ENCODE measurements at places on chromosomes 13 and 19.
A peak's percentile ranks its signal among the peaks of the same experiment; 100 is the strongest.

- no peak for DNase-seq
These were observed 48.4 kb downstream of the AKAP11 start for GRCh38 chr13:42320375-42320787.

DNA sequence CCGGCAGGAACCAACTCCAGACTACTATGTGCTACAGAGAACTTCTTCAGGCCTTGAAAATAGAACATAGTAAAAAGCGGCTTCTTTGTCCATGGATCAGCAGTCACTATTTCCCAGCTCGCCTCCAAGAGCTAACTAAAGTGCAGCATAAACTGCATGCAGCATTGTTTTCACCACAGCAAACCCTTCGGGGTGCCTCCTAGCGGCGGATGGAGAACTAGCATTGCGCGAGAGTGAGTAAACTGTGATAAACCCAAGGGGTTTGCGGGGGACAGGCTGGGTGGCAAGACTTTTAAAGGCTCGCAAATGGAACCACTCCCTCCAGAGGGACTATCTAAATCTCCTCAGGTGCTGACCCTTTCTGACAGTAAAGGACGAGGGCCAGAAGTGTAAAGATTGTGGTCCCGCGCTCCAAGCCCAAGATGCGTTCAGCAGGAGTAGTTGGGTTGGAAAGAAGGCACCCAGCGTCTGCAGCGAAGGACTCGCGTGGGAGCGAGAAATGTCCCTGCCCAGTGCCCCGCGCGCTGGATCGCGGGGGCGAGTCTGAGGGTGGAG, 21.5 kb upstream of the SGCG start:
- peak; percentile 53 for DNase-seq

DNA sequence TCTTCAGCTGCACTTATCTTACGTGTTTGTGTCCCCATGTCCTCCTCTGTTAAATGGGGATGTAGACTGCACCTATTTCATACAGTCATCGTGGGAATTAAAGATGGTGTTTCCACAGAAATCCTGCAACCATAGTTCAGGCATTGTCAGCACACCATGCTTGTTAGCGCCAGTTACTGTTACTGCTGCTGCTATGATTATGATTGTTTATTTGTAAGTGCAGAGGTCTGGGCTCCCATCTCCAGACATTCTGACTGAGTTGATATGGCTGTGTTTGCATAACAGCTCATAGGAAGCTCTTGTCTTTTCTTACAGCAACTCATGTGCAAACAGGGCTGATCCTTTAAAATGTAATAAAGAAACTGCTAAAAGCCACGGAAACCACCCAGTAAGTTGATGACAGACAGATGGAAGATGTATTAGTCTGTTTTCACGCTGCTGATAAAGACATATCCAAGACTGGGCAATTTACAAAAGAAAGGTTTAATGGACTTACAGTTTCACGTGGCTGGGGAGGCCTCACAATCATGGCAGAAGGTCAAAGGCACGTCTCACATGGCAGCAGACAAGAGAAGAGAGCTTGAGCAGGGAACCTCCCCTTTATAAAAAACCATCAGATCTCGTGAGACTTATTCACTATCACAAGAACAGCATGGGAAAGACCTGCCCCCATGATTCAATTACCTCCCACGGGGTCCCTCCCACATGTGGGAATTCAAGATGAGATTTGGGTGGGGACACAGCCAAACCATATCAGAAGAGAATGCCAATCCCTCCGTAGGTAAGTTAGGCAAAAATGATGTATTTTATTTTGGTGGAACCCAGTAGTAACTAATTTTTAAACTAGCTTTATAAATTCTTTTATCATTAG, 1.6 kb downstream of the ZSCAN5A start:
- no peak for DNase-seq

DNA sequence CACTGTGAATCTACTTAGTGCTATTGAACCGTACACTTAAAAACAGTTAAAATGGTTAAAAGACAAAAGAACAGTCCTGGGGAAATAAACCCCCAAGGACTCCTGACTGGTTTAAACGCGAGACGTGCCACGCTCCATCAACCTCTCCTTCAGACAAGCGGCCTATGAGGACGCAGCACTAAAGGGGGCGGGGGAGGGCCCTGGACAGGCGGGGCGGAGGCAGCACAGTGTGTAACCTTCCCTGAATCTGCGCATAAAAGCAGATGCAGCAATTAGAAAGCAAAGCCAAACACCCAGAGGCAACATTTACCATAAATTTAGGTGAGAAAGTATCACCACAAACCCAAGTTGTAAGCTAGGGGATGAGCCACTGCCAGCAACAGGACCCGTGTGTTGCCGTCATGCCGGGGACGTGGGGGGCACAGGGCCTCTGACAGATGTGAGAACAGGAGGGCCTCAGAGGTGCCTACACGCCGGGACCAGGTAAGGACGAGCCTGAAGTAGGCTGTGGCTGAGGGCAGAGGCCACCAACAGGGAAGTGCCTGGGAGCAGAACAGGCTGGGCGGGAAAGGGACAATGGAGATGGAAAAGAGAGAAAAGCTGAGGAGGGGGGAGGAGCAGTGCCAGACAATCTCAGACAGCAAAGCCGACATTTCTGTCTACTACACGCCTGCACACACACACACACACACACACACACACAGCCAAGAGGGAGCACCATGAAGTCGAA, 15.3 kb upstream of the ADPRHL1 start:
- no peak for DNase-seq

GRCh38 chr19:39157275-39157996, 31.9 kb downstream of the PAK4 start:
- no peak for DNase-seq

GRCh38 chr19:2240881-2241760, 4.5 kb downstream of the SF3A2 start:
- DNase-seq: no peak

GRCh38 chr19:29476528-29476927, 49.3 kb upstream of the VSTM2B start:
- DNase-seq: no peak

- no peak for DNase-seq
These were observed 4.8 kb downstream of the SOX21 start for GRCh38 chr13:94707400-94708021.

GRCh38 chr13:83829810-83830209, 52.5 kb downstream of the SLITRK1 start:
- no peak for DNase-seq

GRCh38 chr13:99258210-99258860, at the start of gene GPR18:
TSS of gene GPR18 (minus strand) at chr13:99258379. CDS start at chr13:99255872, 2,507 bp downstream.
- DNase-seq: no peak

GRCh38 chr19:46959894-46960556, 59.6 kb upstream of the NPAS1 start:
- no peak for DNase-seq

DNA sequence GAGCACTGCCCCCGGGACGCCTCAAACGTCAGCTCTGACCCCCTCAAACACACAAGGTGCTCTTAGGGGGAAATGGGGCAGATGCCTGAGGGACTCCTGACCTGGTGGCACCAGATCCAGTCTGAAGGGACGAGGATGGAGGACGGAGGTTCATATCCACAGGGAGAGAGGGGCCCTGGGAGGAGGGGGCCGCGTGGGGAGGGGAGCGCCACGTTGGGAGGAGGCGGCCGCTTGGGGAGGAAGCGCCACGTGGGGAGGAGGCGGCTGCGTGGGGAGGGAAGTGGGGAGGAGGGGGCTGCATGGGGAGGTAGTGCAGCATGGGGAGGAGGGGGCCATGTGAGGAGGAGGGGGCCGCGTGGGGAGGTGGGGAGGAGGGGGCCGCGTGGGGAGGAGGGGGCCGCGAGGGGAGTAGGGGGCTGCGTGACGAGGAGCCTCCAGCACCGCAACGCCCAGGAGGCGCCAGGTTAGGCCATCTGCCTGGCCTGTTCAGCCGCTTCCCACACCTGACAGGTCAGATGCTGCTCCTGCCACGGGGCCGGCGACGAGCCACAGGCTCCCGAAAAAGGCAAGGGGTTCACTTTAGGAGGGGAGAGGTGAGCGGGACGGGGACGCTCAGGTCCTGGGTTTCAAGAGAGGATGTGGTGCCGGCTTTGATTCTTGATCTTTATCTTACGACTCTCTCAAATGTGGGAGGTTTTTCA, 36.7 kb upstream of the C13orf46 start:
- no peak for DNase-seq

DNA sequence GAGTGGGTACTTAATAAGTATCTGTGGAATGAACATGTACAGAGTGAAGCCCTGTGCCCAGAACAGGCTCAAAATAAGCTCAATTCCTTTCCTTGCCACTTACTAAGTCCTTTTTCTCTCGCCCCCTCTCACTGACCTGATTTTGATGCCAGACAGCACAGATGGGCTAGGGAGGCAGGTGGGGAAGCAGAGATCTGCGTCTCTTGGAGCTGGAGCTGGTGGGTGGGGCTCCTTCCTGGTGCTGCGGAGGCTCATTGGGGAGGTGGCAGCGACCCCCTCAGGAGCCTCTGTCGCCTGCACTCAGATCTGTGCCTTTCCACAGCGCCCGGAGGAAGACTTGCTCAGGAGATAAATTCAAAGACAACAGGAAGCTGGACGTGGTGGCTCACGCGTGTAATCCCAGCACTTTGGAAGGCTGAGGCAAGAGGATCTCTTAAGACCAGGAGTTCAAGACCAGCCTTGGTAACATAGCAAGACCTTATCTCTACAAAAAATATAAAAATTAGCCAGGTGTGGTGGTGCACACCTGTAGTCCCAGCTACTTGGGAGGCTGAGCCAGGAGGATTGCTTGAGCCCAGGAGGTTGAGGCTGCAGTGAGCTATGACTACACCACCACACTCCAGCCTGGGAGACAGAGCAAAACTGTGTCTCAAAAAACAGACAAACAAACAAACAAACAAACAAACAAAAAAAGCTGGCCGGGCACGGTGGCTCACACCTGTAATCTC, 14.6 kb downstream of the AKT2 start:
- DNase-seq: no peak

DNA sequence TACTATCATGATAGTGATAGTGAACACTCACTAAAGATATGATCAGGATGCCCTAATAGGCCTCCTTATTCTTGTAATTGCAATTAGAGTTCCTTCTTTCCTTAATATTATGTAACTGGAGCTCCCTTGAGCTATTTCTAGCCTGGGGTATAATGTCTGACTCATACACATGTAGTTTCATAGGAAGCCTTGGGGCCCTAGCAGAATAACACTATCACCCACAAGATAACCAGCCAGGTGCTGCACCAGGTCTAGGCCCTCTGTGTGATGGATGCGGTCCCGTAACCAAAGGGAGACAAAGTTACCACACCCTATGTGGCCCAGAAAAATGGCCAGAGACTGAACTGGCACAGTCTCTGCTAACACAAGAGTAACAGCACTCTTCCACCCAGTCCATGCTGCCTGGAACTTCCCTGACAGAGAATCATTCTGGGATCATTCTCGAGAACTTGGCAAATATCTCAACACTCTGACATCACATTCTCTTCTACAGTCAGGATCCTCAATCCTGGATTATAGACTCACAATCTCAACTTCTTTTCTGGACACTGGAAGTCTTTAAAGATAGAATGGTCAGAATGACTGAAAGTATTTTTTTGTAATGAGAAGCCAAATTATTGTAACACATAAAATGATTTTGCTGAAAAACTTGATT, 32.6 kb upstream of the IGFL4 start:
- no peak for DNase-seq

DNA sequence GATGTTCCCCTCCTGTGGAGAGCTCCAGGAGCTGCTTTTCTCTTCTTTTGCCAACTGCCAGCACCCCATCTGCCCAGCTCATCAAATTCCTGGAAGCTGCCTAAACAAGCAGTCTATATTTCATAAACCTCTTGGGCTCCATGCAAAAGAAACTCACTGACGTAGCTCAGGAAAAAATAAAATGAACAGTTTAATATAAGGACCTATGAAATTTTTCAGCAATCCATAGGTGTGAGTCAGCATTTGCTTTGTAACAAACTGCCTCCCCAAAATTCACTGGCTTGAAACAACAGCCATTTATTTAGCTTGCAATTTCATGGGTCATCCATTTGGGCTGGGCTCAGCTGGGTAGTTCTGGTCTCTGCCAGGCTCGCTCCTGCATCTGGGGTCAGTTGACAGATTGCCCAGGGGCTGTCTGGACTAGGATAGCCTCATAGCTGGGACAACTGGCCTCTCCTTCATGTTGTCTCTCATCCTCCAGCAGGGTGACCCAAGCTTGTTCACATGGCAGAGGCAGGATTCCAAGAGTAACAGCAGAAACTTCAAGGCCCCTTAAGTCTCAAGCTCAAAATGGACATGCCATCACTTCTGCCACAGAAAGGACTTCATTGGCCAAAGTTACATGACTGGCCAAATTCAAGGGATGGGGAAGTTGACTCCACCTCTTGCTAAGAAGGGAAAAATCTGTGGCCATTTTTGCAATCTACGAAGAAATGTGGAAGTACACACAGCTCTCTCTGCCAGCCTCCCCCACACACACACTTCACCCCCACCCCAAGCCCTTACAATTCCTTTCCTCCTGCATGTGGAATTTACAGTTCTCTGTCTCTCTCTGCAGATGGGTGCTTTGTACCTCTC, 7.9 kb upstream of the PVR start:
- no peak for DNase-seq

- DNase-seq: peak; percentile 12
These were observed 611.0 kb upstream of the SGCG start for GRCh38 chr13:22569811-22570210.

DNA sequence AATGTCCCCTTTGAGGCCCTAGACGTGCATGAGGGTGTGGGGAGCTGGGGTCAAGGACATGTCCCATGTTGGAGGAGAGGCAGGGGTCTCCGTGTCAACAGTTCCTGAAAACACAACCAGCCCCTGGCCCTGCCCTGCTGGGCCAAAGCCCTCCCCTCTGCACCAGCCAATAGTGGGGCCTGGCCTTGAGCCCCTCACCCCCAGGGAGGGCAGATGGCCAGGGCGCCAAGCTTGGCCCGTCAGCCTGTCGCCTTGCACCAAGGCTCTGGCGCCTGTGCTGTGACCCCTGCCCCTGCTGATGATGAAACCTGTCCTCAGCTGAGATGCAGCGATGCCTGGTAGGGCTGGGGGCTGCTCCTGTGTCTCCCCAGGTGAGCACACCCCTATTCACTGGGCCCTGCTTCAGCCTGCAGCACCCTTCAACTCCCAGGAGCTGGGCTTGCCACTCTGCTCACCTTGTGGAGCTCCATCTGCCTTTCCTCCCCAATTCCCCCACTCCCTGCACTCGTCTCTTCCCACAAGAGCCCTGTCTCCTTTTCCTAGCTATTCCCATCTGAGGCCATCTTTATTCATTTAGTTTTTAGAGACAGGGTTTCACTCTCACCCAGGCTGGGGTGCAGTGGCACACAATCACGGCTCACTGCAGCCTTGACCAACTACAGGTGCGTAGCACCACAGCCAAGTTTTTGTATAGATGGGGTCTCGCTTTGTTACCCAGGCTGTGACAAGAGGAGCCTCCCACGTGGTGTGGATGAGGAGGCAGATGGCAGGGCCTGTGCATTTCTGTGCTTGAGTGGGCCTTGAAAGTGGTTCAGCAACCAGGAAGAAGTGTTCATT, 2.1 kb upstream of the HAMP start:
- peak; percentile 68 for DNase-seq

GRCh38 chr19:52138983-52139251, 821 bp downstream of the ZNF616 start:
- no peak for DNase-seq

All from right lung (tissue), 10 donors.